ENCODE measurements at places on chromosomes 11 and 22.

DNA sequence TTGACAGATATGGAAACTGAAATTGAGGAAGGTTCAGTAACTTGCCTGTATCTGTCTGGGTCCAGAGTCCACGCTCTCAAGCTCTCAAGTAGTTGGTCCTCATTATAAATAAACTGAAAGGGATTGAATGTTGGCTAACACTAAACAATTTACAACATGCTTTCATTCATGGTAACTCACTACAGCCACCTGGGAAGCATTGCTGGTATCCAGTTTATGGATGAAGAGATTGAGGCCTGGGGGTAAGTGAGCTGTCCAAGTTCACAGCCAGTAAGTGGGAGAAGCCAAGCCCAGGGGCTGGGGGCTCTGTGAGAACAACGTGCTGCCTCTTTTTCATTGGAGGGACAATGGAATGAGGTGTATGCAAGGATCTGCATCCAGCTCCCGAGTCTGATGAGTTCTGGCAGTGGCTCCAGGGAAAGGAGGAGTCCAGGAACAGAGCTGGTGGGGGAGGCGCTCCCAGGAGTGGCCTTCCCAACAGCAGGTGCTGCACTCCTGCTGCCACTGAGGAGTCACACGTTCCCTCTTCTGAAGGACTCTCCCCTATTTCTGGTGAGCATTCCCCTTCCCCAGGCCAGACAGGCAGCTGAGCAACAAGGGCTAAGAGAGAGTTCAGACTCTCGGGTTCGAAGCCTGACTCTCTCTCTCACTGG lies 175.8 kb downstream of the CSNK2A3 start:
- DNase-seq = no peak

DNA sequence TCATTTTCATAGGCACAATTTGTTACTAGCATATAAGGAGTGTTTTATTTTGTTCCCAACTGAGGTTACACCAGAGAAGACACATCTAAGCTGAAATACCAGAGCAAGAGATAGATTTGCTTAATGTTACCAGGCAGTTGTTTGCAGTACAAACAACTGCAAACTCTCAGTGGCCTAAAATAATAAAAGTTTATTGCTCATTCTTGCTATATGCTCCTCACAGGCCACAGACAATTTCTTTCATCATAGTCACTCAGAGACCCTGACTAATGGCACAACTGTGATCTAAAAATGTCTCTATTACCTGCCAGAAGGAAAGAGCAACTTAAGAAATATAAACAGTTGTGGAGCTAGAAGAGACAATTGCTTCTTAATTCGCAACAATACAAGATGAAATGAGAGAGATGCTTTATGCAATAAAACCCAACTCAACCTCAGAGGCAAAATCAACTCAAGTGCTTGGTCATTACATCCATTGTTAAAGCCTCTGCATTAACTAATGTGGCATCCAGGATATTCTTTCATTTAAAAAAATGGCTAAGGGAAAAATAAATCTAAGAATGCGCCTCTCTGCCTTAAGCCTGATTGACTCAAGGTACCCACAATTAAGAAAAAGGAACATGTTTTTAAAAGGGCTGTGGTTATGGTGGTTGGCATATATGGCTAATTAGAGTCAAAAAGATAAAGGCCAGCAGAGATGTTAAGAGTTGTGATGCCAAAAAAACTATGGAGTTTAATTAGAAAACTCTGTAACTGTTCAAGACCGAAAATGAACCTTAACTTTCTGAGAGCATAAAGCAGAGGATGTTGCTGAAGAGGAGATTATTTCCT lies 103.7 kb downstream of the CD44 start:
- DNase-seq = no peak

GRCh38 chr22:38966380-38966702 lies 8.9 kb downstream of the APOBEC3A start:
- no peak for DNase-seq

GRCh38 chr11:11525283-11525682 lies 96.5 kb downstream of the GALNT18 start:
- DNase-seq = no peak

GRCh38 chr22:45878901-45879551 lies 97.9 kb downstream of the WNT7B start:
- DNase-seq = no peak

DNA sequence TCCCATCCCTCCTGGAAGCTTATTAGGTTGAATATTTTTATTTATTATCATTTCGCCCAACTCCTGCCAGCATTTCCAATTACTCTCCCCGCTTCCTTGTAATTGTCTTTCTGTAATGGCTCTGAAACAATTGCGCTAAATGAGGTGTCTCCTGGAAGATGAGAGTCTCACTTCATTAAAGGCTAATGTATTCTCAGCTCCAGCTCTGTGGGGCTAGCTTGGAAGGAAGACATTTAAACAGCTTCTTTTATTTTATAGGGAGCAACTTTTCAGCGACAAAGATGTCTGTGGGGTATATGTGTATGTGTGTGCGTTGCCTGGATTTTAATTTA lies 86.6 kb downstream of the PKNOX2 start:
- no peak for DNase-seq

DNA sequence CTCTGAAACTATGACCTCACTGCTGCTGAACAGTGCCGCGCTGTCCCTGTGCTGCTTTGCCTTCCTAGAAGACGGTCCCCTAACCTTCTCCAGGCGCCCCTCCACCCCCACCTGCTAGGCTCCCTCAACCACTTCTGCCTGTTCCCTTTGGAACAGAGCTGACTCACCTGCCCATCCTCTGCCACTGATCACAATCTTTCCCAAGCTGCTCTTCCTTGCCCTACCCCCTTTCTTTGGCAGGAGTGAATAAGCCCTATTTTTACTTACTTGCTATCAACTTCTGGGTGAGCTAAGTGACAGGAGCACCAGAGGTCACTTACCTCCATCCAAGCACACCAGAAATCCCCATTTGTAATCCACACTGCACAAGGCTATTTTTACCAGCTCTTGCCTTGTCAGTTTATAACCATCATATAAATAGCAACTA lies 116.0 kb upstream of the BID start:
- DNase-seq = no peak

DNA sequence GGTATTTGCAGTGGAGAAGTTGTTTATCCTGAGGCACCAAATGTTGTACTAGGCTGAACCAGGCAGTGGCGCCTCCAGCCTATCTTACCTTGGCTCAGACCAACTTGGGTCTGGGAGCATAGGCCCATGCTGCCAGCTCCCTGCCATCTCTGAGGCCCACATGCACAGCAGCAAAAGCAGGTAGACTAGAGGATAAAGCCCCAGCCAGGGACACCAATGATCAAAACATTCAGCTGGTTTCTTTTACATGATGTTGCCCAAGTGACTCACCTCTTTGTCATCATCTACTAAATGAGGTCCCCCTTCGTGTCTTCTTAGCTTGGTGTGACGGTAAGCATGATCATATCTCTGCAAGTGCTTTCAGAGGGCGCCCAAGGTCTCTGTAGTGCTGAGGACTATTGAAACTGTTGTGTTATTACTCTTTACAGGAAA lies 112.1 kb upstream of the DRD2 start:
- DNase-seq = no peak

- DNase-seq = no peak
Observed at GRCh38 chr22:26172389-26172990, 3.2 kb downstream of the SEZ6L start.

DNA sequence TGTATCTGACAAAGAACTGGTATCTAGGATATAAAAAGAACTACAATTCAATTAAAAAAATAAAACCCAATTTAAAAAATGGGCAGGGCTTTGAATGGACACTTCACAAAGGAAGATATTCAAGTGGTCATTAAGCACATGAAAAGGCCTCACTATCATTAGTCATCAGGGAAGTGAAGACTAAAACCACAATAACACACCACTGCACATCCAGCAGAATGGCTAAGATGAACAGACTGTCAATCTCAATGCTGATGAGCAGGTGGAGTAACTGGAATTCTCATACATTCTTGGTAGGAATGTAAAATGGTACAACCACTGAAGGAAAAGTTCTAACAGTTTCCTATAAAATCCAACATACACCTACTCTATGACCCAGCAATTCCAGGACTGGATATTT lies 8.9 kb downstream of the HPS4 start:
- no peak for DNase-seq

DNA sequence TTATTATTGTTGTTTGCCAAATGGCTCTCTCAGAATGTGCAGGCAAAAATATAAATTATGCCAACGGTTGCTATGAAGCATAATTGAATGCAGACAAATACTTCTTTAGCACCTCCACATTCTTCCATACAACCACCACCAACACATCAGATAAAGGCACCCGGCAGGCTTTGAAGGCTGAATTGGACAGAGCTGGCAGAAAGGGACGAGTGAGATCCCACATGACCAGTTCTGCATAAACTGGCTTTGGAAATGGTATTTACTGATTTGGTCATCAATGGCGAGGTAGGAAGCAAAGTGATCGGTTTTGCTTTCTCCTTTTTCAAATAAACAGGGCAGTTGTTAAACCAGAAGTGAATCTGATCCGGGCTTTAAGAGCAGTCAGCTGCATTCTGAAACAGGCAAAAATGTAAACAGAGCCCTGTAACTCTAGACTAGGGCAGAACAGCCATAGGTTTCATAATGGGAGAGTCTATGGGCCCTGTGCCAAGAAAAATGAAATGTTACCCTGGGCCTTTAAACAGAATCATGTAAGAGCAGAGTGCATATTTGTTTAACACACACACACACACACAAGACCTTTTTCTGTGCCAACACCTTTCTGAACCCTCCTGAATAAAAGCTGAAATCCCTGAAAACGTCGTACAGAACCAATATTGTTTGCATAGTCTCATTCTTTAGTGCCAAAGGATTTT lies 97.7 kb downstream of the MPPED2 start:
- DNase-seq = no peak

DNA sequence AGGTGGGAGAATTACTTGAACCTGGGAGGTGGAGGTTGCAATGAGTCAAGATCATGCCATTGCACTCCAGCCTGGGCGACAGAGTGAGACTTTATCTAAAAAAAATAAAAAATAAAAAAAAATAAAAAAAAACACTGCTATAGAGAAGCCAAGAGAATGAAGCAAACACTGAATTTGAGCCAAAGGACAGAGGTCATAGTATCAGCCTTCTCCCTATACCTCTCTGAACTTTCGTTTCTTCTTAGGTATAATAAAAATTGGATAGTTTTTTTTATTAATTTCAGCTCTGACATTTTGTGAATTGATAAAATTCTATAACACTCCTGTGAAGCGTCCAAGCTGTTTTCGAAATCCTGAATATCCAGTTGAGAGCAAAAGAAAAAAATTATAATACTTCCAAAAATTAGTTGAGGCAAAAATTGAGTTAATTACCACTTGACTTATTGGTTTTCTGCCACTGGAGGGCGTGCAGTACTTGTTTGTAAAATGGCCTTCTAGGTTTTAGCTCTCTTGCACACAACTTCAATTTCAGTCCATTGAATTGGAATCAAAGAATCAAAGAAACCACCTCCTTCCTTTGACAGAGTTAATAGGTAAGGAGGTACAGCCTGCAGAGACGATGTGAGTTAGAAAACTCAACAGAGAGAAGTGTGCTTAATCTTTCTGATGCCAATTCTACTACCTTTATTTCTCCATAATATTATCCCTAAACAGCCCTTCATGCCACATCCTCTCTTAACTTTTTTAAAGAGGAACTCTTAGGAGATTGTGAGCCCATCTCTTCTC lies 143.2 kb downstream of the BBOX1 start:
- no peak for DNase-seq

- no peak for DNase-seq
Observed at GRCh38 chr11:47005441-47005840, 68.9 kb downstream of the CSTPP1 start.

DNA sequence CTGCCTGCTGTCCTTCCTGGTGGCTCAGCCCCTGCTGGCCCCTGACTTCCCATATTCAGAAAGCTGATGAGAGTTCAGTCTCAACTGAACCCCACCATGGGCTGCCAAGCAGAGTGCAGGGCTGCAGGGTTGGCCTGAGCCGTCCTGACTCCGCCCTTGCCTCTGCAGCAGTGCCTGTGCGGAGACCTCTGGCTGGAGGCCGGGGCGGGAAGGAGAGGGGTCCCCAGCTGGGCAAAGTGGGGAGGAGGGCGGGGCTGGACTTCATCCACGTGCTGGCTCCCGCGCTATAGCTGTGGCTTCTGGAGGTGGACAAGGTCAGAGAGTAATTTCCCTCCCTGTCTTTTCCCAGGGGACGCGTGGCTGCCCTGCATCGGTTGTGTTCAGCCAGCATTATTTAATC lies 13.6 kb downstream of the GLB1L3 start:
- DNase-seq = no peak
